Stimulated activated CD4-positive, alpha-beta T cell treated with anti-CD3 and anti-CD28 coated beads, Interleukin-1b, Interleukin-23, amount 100 ng/mL, for 4 hours (primary cell): ENCODE measurements at places on chromosomes 5 and 9.

GRCh38 chr5:61808909-61809308 lies 476.9 kb downstream of the ZSWIM6 start:
- no peak for DNase-seq

- DNase-seq, result no peak
Observed at GRCh38 chr5:163867738-163868137, 362.3 kb downstream of the MAT2B start.

DNA sequence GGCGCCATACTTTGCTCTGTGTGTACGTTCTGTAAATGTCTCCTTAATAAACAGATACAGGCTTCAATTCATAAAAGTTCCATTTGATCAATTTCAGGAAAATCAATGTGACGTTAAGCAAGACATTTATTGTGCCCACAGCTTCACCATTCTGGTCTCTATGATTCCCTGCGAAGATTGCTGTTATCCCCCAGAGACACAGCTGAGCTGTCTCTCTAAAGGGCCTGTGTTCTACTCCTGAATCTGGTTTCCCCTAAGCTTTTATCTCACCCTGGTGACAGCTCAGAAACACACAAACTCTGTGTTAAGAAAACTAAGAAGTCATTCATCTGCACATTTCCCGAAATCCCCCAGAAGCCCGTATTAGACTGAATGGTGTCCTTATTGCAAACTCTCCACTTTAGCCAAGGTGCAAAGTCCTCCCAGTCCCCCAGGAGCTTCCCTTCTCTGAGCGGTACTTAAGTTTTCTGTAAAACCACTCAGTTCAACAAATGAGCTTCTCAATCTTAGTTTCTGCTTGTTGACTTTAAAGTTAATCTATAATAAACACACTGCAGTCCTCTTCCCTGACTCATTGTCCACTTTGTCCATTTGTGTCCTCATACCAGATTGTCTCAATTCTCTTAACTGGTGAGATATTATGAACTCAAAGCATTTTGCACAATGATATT lies 1.4 kb upstream of the C5orf15 start:
- no peak for DNase-seq

DNA sequence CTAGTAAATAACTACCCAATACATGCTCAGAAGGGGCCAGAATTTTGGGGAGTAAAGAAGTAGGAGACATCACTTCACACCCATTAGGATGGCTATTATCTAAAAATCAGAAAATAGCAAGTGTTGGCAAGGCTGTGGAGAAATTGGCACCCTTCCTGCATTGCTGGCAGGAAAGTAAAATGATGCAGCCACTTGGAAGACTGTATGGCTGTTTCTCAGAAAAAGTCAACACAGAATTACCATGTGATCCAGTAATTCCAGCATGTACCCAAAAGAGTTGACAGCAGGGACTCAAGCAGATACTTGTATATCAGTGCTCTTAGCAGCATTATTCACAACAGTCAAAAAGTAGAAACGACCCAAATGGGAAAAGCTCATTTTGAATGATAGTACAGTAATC lies 107.6 kb downstream of the APBA1 start:
- no peak for DNase-seq

- DNase-seq, result no peak
Observed at GRCh38 chr9:37926737-37927118, 22.8 kb upstream of the SLC25A51 start.

DNA sequence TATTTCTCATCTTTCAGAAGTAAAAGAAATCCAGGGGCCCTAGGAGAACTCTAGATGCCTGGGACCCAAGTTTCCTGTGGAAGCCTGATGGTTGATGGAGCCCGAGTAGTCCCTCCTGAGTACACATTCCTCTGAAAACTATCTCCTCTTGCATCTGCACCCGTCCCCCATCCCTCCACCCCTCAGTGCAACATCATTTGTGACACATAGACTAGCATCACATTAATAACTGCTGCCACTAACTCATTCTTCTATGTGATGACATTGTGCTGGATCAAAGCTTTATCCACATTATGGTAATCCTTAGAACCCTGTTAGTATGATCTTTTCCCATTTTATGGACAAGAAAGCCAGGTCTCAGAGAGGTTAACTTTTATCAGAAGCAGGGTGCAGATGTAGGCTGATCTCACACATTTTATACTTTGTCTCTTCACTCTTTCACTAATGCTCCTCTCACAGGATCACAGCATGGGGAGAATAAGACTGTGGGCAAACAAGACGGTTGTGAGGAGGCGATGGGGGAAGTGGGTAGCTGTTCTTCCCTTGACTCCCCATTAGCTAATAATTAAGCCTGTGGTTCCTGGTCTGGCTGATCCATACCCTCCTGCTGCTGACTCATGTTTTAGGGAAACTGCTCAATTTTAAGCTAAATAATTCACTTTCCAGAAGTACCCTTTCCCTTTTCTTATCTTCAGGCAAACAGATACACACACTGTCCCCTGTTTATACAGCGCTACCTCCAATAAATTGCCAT lies 3.9 kb upstream of the HK3 start:
- no peak for DNase-seq

DNA sequence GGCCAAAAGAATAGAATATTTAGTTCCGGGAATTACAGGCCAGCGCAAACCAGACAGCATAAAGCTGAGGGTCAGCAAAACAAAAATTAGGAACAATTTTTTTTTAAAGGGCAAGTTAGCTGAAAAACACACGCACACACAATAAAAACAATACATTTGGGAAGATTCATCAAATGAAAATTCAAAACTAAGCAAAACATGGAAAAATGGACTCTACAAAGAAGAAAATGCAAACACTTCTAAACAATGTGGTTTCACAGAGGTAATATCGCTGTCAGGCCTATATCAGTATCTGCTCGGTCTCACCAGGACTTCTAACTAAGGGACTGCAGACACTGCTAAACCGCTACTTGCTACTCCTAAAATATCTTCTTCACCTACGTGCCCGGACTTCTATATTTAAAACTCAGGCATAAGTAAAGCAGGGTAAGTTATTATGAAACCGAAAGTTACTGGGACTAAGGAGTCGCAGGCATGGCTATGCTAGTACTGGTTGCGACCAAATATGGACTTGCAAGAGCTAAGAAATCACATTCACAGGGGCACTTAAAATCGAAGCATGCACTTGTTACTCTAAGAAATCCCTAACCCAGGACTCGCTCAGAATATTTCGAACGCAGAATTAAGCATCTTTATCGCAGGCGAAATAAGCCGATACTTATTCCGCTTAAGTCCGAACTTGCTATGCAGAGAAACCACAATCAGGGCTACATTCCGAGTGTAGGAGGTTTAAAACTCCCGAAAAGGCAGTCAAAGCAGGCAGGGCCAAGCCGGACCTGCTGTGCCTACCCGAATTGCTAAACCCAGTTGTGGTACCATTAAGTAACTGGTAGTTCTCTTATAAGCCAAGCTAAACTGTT lies 2.3 kb downstream of the ANXA2R start:
- no peak for DNase-seq

DNA sequence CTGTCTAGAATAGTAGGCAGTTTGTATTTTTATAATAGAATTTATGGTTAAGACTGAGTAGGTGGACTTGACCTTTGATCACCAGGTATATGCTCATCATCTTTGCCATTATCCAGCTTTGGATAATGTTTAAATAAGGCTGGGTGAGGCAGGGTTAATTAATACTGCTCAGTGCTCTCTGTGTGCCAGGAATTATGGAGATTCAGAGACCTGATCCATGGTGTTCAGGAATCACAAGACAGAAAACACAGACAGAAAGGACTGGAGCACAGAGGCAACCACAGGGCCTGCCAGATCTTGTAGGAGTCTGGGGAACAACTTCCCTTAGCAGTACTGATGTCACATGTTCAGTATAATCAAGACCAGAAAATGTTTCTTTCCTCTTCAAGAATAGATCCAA lies 186.3 kb upstream of the ADCY2 start:
- DNase-seq, result no peak

GRCh38 chr5:177510567-177511053 lies 984 bp upstream of the DOK3 start:
- no peak for DNase-seq

DNA sequence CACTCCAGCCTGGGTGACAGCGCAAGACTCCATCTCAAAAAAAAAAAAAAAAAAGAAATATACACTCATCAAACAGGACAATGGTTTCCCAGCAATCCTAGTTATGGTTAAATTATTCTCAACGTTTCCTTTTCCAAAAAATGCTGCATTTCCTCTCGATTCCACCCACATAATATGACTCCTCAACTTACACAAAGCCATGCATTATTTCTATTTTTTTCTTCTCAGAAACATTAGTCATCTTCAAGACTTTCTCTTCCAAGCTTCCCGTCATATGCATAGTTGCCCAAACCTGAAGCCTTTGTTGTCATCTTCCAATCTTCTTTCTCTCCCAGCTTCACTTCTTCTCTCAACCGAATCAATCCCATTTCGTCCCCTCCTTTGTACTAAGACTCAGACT lies 61.4 kb upstream of the RANBP6 start:
- no peak for DNase-seq

- no peak for DNase-seq
Observed at GRCh38 chr9:99294850-99295461, 72.9 kb downstream of the SEC61B start.

DNA sequence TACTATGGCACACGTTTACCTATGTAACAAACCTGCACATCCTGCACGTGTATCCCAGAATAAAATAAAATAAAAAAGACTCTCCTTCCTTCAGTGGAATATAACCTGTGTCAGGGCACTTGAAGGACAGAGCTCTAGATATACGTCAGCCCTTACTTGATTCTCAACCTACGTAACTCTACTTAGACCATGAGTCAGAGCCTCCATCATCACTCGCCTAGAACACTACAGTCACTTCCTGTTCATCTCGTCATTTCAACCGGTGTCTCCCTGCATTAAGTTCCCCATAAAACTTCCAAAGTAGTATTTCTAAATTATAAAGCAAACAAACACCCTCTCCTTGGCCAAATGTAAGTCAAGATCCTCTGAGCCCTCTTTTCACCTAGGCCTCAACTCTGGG lies 243.5 kb upstream of the CCNG1 start:
- DNase-seq, result no peak

GRCh38 chr9:136685216-136685615 lies 2.0 kb downstream of the AGPAT2 start:
- DNase-seq, result no peak

DNA sequence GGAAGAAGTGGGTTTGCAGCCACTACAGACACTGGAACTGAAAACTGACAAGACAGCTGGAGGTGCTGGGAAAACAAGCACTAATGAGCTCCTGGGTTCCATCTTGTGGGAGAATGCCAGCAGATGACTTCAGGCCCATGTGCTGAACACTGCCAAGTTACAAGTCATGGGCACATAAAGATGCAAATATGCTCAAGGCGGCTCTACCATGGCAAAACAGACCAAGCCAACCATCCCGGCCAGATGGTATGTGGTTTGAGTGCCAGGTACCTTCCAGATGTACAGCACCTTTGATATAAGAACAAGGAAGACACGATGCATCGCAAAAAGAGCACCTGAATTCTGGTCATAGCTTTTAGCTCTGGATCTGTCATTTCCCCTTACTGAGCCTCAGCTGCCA lies 19.9 kb downstream of the TNFSF8 start:
- DNase-seq, result no peak

GRCh38 chr5:98050583-98050982 lies 722.9 kb upstream of the RGMB start:
- no peak for DNase-seq

DNA sequence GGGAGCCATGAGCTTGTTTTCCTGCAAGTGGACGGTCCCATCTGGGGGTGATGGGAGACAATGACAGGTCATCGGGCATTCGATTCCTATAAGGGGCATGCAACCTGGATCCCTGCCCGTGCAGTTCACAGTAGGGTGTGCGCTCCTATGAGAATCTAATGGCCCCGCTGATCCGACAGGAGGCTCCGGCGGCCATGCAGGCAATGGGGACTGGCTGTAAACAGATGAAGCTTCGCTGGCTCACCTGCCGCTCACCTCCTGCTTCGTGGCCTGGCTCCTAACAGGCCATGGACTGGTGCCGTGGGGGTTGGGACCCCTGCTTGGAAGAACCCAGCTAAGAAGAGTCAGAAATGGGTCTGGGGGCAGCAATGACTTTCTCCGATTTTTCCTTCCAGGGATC lies 21.0 kb downstream of the PAEP start:
- no peak for DNase-seq

DNA sequence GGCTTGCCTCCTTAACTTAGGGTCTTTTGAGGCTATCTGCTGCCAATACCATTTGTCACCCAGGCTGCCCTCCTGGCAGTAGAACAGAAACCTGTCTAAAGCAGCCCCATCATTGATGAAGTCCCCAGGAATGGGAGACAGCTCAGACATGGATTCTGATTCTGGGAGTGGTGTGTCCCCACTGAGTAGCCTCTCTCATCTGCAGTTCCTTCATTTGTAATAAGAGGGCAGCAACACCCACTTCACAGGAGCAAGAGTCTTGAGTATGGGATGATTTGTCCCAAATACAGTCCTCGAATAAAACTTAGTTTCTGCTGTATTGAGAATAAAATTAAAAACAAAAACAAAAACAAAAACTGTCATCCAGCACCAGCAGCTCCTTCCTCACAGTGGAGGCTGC lies 167.6 kb downstream of the ASTN2 start:
- no peak for DNase-seq

GRCh38 chr9:84744195-84744594 lies 74.7 kb downstream of the NTRK2 start:
- no peak for DNase-seq

GRCh38 chr9:132026932-132027585 lies 52.6 kb downstream of the MED27 start:
- DNase-seq, result no peak

DNA sequence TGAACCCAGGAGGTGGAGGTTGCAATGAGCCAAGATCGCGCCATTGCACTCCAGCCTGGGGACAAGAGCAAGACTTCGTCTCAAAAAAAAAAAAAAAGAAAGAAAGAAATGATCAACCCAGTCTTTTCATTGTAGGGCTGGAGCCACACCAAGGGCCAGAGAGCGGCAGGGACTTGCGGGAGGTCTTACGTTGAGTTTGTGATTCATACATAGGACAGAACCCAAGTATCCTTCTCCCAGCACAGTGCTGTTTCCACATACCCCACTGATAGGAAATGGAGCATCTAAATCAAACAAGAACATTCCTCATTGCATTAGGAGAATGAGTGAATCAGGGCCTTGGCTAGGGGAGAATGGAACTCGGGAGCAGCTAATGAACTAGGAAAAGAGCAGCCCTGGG lies 3.5 kb upstream of the TNIP1 start:
- DNase-seq, result no peak

DNA sequence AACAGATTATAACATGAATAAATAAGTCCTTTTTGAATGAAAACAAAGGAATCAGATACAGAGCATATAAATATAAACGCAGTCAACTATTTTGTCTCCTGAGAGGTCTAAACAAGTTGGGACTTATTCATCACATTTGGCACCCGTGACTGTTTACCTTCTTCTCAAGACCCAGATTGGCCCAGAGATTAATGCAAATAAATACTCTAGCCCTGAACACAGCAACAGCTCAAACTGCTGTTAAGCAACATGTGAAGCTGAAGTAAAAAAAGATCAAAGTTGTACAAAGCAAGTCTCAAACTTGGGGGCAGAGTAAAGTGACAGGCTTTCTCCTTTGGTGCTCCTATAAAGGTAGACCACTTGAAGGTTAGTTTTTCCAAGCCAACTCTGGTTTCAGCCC lies 95.0 kb upstream of the NR5A1 start:
- no peak for DNase-seq
